ENCODE measurements at places on chromosomes 6 and 20.
A peak's percentile ranks its signal among the peaks of the same experiment; 100 is the strongest.

DNA sequence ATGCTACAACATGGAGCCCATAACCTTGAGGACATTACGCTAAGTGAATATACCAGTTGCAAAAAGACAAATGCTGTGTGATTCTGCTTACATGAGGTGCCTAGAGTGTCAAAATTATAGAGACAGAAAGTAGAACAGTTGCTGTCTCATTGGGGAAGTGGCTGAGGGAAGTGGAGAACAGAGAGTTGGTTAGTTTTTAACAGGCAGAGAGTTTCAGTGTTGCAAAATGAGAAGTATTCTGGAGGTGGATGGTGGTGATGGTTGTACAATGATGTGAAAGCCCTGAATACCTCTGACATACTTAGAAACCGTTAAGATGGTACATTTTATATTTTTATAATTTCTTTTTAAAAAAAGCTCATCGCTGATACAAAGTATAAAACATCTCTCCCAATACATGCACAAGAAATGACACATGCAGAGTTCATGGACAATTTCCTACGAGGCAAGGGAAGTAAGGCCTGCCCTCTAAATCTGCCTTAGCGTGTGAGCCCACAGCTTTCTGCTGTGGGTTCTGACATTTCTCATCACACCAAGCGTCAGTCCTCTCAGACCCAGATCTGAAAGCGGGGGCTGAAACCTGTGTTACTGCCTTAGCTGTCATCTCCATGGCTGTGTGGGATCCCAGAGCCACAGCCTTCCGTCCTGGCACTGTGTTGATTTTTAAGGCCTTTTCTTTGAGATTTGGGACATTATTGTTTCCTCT, 126.0 kb downstream of the RNASET2 start:
- no peak for DNase-seq

- no peak for DNase-seq
These were observed 28.2 kb downstream of the PDRG1 start for GRCh38 chr20:31923388-31924331.

GRCh38 chr6:22049002-22049401, 247.8 kb downstream of the PRL start:
- DNase-seq, result no peak

- DNase-seq, result peak; percentile 30
These were observed 1.8 kb upstream of the VIP start for GRCh38 chr6:152748843-152749242.

- DNase-seq, result no peak
These were observed 3.5 kb downstream of the SUMO4 start for GRCh38 chr6:149403534-149403933.

DNA sequence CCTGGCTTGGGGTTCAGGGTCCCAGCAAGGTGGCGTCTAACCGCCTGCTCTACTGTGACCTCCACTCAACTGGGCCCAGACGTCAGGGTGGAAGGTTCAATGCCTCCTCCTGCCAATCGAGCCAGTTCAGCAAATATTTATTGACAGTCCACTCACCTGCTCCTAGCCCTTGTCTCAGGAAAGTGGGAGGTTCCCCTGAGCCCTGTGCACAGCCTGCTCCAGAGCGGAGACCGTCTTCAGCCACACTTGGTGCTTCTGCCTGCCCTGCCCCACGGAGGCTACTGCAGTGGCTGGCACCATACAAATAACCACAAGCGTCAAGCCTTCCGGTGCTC, 6.1 kb downstream of the CCDC167 start:
- DNase-seq, result no peak

All from ELR (cell line).